Substantia nigra (tissue), 51 donors: ENCODE measurements at places on chromosomes 16 and 17.
A peak's percentile ranks its signal among the peaks of the same experiment; 100 is the strongest.

DNA sequence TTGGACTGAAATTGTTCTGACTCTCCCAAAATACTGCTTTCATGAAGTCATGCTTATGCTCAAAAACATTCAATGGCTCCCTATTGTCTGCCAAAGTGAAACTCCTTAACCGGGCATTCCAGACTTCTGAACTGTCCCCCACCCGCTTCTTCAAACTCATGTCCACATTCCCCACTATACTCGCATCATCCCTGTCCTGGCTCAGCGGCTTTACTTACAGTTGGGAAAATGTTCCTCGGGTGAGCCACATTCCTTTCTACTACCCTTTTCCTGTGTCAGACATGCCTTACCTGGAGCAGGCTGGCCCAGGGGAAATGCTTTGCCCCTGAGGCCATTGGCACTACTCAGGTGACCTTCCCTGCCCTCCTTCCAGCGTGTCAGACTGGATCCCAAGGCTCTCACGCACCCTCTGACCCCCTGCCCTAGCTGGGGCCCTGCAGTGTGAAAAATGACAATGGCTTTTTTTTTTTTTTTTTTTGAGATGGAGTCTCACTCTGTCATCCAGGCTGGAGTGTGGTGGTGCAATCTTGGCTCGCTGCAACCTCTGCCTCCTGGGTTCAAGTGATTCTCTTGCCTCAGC is 5.3 kb downstream of the CYGB start:
- DNase-seq, result no peak

- no peak for DNase-seq
These were observed 104.7 kb downstream of the SMG6 start for GRCh38 chr17:2198927-2199326.

DNA sequence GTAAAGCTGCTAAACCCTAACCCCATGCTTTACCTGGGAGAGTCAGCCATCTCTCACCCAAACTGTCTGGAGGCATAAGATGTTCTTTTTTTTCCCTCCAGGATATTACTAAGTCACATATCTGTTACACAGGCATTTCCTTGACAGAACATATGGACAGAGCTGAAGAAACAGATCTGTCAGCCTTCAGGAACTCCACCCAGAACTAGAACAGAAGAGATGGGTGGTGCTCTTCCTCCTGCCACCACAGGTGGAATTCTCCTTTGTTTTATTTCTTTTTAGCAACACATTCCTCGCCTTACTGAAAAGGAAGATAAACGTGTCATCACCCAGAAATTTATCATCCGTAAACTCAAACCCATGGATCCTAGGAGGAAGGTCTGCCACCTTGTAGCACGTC is 8.8 kb downstream of the MYCBPAP start:
- no peak for DNase-seq

DNA sequence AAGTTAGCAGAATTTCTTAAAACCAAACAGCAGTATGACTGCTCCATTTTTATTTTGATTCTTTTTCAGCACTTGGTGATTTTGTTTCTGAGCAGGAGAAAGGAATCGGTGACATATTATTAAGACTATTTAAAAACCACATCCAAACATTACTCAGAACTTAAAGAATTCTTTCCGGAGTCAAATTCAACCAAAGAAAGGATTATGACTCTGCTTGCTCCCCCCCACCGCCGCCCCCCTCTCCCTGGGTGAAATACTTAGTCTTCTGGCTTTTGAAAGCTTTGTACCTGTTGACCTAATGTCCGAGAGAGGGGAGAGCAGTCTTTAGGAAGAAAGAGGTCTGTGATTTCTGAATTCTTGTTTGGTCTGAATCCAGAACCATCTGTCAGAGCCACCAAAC is 17.9 kb upstream of the COL1A1 start:
- DNase-seq, result no peak

DNA sequence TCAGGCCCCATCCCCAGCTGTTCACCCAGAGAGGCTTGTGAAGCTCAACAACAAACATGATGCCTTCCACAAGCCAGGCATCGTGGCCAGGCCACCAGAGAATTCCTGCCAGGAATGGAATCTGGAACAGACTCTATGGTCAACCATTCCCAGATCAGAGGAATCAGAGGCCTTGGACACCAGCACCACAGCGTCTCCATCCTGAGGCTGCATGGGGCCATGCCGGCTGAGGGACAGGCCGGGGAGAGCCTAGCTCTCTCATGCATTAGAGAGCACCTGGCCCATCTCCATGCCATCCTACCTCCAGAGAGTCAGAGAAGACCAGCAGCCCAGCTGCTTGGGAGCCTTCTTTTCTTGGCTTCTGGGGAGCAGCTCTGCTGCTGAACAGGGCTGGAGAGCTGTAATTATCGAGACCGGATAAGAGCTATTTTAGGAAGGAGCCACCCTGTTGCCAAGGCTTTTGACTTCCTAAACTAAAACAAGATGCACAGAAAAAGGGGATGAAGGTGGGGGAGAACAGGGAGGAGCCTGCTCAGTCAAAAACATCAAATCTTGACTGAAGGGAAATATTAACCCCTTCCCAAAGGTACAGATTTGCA is 24.5 kb upstream of the MTMR4 start:
- no peak for DNase-seq

GRCh38 chr16:89090182-89090630 is 3.4 kb upstream of the ACSF3 start:
- DNase-seq, result no peak

- DNase-seq, result no peak
These were observed 17.9 kb upstream of the NDEL1 start for GRCh38 chr17:8417806-8418205.

GRCh38 chr16:49441366-49441780 is 67.8 kb downstream of the C16orf78 start:
- DNase-seq, result peak; percentile 2

DNA sequence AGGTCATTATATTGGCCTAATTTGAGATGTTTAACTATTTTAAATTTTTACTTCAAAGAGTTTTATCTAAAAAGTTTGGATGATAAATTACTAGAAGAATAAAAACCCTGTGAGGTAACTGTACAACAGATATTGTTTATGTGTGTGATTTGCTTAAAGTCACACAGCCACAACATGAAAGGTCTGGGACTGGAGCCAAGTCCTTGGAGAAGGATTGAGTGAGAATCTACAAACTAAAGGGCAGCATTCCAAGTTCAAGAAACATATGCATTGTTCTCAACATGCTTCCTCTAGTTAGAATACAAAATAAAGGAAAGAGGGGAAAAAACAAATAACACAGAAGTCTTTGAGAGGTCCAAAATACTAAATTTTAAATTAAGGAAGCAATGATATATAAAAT is 131.5 kb upstream of the MON1B start:
- no peak for DNase-seq

GRCh38 chr17:56886288-56886731 is 27.5 kb downstream of the TRIM25 start:
- DNase-seq, result no peak

- no peak for DNase-seq
These were observed 4.0 kb upstream of the RNPS1 start for GRCh38 chr16:2271848-2272461.

- no peak for DNase-seq
These were observed 116.3 kb downstream of the TANC2 start for GRCh38 chr17:63082273-63082861.

- DNase-seq, result no peak
These were observed 79.0 kb upstream of the TOB1 start for GRCh38 chr17:50944902-50945720.

- no peak for DNase-seq
These were observed 9.9 kb downstream of the SLC35G3 start for GRCh38 chr17:35184274-35184673.

GRCh38 chr17:17514993-17515933 is 19.1 kb upstream of the RASD1 start:
- no peak for DNase-seq

DNA sequence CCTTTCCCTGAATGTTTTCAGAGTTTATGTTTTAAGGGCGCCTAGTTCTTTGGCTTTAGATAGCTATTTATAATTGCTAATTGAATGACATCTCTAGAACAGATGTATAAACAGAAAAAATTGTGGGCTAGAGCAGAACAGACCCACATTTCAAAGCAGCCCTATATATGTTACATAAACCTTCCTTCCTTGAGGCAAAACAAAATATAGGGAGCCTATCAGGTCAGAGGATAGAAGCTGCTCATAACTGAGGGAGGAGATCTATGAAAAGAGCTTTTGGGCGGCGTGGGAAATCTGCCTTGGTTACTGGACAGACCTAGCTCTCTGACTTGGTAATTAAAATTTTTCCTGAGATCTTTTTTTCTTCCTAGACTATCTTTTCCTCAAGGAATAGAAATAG is 68.4 kb downstream of the SPAG9 start:
- no peak for DNase-seq

DNA sequence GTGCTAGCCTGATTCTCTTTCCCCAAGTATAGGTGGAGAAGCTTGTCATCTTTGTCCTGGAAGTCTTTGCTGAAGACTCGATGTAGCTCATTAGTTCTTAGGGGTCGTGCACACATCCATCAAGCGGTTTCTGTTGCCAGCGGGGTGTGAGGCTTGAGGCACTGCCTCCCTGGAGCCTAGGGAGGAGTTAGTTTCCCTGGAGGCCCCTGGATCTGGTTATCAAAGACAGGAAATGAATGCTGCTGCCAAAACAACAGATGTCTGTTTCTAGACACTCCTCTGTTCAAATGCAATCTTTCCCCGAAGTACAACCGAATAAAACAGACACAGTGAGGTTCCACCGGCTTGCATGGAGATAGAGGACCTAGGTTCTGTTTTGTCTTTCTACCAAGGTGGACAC is 17.5 kb downstream of the HS3ST4 start:
- no peak for DNase-seq

GRCh38 chr17:68161644-68162428 is 86.0 kb upstream of the AMZ2 start:
- DNase-seq, result no peak
